ENCODE measurements at places on chromosomes 12 and 14.

GRCh38 chr12:54606556-54606955 is 18.1 kb upstream of the PPP1R1A start:
- DNase-seq, result no peak

- DNase-seq, result no peak
These were observed 201.5 kb upstream of the CAND1 start for GRCh38 chr12:67067453-67068203.

DNA sequence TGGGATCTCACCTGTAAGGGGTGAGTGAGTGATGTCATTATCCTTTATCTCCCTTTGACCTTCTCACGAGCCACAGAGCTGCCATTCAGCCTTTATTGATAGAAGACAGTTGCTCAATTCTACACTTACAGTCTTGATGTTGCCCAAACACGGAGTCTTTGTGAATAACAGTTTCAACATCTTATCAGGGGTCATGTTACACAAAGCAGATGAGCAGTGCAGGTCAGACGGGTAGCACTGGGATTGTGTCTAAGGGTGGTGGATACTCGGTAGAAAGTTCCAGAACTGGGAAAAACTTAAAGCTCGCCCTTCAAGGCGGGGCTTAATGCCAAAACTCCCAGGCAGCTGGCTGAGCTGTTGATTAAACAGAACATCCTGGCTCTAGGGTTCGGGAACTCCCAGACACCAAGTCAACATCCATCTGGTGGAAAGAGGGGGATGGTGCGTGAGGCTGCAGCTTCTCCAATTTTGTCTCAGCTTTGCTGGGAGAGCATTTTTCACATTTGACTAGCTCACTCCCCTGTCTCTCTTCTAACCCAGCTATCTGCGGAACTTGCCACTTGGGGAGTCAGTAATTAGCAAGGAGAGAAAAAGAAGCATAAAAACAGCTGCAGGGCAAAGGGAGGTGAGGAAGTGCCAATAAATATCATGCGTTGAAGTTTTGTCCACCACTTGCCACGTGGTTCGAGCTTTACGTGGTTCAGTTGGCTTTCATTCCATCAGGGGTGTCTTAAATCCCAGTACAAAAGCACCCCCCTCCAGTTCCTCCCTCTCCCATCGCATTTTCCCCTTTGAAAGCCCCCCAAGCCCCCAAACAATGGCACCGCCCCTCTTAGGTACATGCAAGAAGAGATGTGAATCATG is 31.0 kb downstream of the FOXN4 start:
- no peak for DNase-seq

GRCh38 chr12:56221232-56221756 is 428 bp downstream of the RNF41 start:
- DNase-seq, result no peak

DNA sequence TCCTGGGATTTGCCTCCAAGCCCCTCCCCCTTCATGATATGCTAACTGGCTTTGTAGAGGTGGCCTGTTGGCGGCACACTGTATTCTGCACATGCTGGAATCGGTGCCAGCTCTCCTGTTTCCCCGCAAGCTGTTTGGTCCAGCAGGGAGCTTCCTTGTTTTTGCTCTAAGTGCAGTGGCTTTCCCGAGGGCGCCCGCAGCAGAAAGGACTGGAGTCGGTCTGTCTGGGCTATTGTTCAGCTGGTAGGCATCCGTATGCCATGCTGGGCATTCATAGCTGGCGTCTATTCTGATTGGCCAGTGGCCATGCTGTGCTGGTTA is 88.9 kb upstream of the MED13L start:
- DNase-seq, result no peak

DNA sequence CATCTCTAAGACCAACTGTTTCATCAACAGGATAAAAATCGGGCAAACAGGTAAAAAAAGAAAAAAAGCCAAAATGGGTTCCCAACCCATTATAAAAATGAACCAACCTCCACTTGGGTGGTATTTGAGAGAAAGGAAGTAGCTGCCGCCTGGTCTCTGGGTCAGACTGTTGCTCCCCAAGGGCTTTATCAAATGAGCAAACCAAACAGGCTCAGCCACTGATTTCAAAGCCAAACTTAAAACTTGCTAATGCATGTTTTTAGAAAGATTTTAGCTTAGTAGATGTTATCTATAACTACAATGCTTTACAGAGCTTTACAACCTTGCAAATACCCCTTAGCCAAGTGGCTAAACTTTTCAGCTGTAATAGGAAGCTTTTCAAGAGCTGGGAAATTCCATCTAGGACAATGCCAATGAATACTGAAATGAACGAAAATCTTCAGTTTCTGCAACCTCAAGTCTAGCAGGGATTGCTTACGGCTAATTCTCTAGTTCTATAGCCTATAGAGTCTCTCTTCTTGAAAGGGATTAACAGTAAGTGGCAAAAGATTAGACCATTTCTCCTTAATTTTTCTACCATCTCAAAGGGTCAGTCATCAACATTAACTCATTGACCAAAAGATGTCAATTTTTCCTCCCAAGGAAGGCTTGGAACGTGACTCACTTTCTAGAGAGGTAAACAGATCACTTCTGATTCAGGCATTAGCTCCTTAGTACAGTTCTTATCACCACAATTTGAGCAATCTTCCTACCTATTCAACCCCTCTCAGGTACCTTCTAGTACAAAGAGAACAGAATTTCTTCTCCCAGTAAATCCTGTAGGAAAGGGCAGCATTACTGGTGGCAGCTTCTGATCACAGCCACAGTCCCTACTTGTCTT is 4.2 kb downstream of the PPM1H start:
- no peak for DNase-seq
